ENCODE measurements at places on chromosomes 6 and 20.

DNA sequence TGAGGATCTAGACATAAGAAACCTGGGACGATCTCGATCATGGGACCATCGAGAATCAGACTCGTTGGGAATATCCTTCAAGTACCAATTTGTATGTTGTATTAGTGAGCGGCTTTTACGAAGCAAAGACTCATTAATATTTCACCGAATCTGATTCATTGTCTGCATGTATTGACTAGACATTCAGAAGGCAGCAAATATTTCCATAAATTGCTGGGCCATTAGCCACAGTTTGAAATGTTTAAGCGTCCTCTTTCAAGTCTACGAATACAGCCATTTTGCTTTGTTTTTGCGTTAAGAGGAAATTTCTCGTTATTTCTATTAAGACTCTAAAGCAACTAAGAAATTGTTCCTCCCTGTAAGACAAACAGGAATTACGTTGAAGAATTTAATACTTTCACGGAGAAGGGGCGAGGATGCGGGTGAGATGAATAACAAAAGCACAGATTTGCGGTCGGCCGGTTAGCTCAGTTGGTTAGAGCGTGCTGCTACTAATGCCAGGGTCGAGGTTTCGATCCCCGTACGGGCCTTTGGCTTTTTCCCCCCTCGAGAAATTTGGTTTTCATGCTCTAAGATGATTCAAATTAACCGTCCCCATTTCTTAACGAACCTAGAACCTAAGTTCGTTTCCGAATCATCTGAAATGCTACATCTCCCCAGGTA, 18.5 kb downstream of the POM121L2 start:
- no peak for DNase-seq

DNA sequence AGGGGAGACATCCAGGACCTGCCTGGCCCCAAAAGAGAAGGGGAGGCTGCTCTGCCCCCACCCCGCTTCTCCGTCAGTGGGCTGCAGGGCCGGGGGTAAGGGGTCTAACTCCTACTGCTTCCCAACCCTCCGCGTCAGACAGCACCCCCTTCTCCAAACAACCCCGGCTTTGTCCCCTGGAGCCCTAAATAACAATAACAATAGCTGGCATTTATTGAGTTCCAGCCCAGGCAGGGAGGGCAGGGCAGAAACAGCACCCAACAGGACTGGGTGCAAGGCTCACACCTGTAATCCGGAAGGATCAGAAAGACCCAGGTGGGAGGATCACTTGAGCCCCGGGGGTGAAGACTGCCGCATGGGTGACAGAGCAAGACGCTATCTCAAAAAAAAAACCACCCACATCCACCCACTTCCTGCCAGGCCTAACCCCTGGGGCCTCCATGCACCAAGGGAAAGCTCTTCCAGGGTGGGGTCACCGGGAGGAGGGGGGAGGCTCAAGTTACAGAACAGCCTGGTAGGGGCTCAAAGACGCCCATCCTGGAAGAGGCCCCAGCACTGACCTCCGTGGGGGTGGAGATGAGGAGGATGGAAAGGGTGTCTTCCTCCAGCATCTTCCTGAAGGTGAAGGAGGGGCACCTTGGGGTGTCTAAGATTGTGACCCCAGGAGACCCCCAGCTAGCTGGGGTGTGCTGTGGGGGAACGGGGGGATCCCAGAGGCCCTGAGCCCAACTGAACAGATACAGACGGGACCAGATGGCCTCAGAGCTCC, 1.3 kb upstream of the FNDC11 start:
- DNase-seq, result no peak

- no peak for DNase-seq
Observed at GRCh38 chr20:62856931-62857619, 4.5 kb downstream of the TCFL5 start.

DNA sequence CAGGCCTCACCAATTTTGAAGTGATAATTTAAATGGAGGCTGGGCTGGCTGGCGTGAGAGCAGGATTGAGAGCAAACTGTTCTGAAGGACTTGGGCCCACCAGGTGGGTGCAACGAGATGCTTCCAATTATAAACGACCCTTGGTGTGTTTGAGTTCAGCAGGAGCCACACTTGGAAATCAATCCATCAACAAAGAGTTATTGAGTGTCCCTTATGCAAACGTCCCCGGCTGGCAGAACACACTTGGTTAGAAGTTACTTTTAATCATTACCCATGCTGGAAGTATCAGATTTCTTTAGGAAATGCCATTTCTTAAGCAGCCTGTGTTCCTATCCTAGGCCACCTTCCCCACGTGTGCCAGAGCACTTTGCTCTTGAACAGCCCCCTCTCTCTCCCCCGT, 37.8 kb upstream of the ZNF831 start:
- no peak for DNase-seq

DNA sequence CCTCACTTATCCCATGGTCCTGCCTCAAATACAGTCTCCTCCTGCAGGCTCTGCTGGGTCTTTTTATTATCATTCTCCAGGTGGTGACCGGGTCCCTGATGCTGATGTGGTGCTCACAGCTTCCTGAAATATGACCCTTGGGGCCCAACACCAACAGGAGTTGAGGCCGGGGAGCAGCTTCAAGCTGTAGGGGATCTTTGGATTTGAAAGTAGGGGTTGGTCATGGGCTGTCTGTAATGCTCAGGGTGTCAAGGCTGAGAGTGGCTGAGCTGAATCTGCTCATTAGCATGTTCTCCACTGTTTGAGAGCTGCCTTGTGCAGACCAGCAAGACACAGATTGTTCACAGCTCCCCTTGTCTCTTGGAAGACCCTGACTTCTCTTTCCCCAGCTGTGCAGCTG, 35.5 kb downstream of the HLA-F start:
- DNase-seq, result no peak

GRCh38 chr6:135231469-135231844, 50.3 kb downstream of the MYB start:
- DNase-seq, result no peak

DNA sequence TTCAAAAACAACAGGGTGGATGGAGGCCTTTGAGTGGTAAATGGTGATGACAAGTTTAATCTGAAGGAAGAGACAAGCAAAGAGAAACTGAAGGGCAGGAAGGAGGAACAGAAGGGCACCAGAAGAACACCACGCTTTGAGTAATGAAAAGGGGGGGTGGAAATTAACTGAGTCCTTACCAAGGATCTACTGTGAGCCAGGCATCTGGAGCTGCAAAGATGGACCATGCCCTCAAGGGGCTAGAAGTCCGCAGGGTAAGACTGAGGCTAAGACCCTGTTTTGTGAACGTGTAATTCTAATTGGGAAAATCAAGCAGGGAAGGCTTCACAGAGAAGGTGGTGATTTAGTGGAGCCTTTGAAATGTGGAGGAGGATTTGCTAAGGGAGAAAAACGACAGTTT, 1.6 kb downstream of the NDRG3 start:
- no peak for DNase-seq

- DNase-seq, result no peak
Observed at GRCh38 chr6:21590346-21590745, 3.2 kb upstream of the SOX4 start.

GRCh38 chr20:7790189-7790588, 150.1 kb downstream of the HAO1 start:
- no peak for DNase-seq

- DNase-seq, result no peak
Observed at GRCh38 chr20:49395183-49395582, 87.3 kb downstream of the KCNB1 start.

DNA sequence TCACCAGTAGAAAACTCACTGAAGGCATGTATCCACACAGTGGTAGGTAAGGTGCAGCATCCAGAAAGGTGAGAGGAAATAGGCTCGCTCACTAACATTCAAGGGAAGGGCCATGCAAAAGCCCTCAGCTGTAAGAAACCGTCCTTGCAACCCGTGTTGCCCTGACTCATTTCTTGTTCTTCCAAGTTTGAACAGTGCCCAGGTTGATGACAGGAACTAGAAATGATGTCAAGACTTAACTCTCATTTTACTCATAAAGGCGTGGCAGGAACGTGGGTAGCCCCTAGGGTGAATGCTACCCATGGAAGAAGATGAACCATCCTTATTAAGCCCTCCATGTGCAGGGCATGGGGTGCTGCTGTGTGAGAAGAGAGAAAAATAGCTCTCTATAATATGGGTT, 187.6 kb downstream of the CD83 start:
- DNase-seq, result no peak

GRCh38 chr6:56556751-56557540, 85.7 kb downstream of the DST start:
- no peak for DNase-seq

DNA sequence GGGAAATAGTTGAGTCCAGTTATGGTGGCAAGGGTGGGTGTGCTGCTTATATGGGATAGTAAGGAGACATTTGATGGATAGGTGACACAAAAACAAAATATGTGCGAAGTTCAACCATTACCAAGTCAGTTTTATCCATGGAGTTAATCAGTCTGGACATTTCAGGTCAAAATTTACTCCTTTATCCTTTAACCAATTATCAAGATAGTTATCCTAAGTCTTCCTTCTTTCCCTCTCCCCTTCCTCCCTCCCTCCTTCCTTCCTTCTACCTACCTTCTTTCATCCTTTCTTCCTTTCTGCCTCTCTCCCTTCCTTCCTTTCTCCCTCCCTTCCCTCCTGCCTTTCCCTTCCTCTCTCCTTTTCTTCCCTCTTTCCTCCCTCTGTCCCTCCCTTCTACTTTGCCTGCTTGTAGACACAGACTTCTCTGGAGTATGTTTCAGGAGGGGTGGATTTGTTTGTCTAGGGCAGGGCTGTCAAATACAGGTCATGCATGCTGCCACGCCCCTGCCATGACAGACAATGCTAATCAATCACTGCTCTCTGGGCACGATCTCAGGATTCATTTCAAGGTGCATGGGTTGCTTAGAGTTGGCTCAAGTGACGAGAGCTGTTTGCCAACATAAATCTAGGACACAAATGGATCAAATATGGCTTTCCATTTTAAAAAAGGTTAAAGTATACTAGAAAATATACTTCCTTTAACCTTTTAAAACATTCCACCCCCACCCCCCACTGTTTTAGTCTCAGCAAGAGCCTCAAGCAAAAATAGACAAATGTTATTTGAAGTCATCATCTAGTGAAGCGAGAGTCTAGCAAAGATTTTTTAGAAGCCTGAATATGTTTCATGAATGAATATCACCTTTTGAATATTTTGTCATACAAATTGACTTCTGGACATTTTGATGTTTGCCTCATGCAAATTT, 281.6 kb upstream of the CITED2 start:
- no peak for DNase-seq

- peak; percentile 88 for DNase-seq
Observed at GRCh38 chr6:44219053-44219814, 2.5 kb downstream of the MYMX start.

DNA sequence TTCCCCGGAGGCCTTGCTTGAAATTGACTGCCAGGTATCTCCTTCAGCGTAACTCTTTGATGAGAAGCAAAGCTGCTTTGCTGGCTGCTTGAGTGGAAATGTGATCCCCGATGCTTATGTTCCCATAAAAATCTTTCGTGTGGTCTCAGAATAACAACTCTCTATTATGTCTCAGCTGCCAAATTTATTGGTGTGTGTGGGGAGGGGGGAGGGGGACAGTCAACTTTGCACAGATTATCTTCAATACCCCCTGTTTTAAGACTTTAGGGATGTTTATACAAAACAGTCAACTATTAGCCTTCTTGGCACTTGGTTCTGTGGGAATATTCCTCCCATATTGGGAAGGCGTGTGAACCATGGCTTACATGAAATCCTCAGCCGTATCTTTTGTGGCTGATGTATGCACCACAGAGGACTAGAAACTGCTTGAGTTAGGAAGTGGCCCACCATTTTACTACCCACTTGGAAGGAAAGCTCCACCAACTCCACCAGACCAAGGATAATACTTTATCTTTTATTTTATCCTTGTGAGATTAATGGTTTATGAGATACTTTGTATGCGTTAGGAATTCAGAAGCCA, 101.5 kb upstream of the SLC24A3 start:
- DNase-seq, result no peak

GRCh38 chr6:3800850-3801591, 48.2 kb upstream of the FAM50B start:
- DNase-seq, result no peak

DNA sequence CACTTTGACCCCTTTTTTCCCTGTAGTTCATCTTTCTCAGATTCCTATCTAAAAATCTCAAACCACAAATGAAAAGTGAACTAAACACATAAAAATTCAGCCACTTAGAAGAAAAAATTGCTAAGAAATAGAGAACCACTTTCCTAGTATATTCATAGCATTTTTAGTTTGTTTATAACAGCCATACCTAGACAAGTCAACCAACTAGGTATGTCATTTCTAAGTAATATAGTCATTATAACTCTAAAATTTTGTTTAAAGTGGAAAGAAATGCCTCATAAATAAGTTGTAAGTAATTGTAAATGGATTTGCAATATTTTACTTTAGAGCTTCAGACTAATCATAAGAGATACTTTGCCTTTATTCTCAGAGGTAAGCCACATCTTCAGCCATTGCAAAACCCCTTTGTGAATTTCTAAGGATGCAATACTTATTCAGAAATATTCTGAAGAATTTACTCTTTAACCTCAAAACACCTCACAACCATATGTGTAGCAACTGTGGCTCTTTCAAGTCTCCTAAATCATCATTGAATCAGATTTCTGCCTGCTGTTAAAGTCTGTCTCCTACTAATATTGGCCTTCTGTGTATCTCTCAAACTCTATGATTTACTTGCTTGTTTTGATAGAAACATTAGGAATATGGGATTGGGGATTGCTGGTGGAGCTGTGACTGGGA, 6.9 kb upstream of the SUMO4 start:
- no peak for DNase-seq

DNA sequence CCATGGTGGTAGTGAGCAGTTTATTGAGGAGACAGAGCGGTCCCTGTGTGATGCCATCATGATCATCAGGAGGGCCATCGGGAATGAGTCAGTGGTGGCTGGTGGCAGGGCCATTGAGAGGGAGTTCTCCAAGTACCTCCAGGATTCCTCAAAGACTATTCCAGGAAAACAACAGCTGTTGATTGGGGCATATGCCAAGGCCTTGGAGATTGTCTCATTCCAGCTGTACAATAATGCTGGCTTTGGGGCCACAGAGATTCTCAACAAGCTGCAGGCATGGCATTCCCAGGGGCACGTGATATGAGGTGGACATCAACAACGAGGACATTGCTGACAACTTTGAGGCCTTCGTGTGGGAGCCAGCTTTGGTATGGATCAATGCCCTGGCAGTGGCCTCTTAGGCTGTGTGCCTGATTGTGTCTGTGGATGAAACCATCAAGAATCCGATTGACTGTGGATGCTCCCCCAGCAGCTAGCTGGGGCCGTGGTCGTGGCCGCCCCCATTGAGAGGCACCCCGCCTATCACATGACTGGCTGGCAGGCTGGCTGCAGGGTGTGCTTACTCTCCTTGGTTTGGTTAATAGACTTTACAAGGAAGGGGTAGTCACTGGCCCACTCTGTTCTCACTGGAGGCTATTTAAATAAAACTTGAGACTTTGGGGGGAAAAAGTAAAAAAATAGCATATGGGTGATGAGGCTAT, 16.7 kb downstream of the RAET1E start:
- no peak for DNase-seq

GRCh38 chr6:24922170-24922569, 13.6 kb downstream of the RIPOR2 start:
- DNase-seq, result no peak

DNA sequence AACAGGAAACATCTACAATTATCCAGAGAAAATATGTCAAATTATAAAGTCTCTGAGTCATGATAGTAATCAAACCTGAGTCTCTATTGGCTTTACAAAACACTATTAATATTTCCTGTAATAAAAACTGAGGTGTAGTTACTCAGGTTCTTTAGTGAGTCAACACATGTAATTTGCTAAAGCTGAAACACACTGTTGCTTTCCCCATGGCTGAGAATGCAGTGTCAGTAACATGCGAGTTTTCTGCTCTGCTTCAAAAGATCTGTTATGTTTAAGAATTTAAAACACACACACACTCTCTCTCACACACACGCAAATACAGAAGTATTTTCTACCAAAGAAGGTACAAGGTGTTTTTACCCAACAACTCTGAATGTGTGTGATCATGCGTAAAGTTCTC, 38.6 kb downstream of the ATXN1 start:
- DNase-seq, result no peak

Data from left forelimb (tissue), 1 donor.